NCI-H2029 (cell line): ENCODE measurements at places on chromosomes 12 and 14.

GRCh38 chr14:31294746-31295405, 87.3 kb upstream of the HECTD1 start:
- no peak for DNase-seq

DNA sequence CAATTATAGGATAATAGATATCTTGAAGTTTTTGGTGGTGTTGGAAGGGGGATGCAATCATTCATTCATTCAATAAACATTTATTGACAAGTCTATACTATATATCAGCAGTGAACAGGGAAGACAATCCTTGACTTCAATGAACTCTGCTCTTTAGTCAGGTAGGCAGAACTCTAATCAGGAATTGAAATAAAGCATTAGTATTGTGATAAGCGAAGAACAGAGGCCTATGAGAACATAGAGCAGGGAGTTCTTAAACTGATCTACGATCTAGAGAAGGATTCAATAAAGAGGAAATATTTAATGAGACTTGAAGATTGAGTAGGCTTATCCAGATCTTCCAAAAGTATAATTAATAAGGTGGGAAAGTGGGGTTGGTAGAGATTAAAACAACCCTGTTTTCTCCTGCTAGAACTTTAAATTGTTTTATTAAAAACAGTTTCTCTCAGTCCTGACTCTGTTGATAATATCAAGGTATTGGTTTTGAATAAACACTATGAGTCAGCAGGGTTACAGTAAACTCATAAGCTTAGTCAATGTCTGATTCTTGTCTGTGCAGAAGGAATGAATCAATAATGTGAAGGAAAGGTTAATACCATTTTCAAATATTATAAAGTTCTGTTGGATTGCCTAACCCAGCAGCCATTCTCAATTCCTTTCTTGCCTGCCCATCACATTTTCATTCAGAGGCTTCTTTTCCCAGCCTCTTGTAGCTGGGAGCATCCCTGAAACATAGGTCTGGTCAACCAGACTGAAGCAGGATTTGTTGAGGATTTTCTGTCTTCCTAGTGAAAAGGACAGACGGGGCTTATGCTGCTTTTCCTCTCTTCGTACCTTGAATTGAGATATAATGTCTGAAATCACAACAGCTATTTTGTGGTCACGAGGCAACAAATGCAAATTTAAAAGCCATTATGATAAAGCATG, 38.9 kb upstream of the KTN1 start:
- DNase-seq, result no peak

DNA sequence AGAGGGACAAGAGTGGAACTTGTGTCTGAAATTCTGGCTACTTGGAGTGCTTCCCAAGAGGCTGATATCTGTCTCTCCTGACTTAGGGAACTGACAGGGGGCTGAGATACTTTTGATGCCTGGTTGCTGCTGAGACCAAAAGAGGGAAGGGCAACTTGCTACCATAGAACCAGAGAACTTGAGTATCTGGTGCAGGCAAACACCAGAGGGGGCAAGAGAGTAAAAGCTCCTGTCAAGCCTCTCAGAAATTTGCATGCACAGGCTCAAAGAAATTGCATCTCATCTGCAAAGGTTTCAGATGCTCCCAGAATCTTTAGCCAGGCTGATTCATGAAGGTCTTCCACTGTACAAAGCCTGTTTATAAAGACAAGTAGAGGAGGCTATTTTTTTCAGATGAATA, 391.3 kb upstream of the FOXG1 start:
- no peak for DNase-seq

GRCh38 chr14:73789989-73790581, 61.5 kb upstream of the PTGR2 start:
- DNase-seq, result no peak
